ENCODE measurements at places on chromosomes 7 and 10. TPM values are rescaled to one million over a fixed set of nuclear protein-coding genes. Genes with fewer than 3 reads are reported as not detected.

- H3K27me3 ChIP-seq: no peaks in the 10 kb centered on the region
- no peaks in the 10 kb centered on the region for H3K4me1 ChIP-seq
- no peaks in the 10 kb centered on the region for H3K36me3 ChIP-seq
- peak overlapping the region; percentile 91 for H3K27ac ChIP-seq
- no peak for DNase-seq
Measured at GRCh38 chr10:30056281-30056680, 3.1 kb downstream of the JCAD start.

TSPAN14 gene
- 76.8 TPM for total RNA-seq

ASIC3 gene
- 2.3 TPM for total RNA-seq

MYL10 gene
- total RNA-seq: not detected

ADAM12 gene
- total RNA-seq: 16.4 TPM
